ENCODE measurements at places on chromosomes 16 and 17. TPM values are rescaled to one million over a fixed set of nuclear protein-coding genes. Genes with fewer than 3 reads are reported as not detected.
A peak's percentile ranks its signal among the peaks of the same experiment; 100 is the strongest.

The TBC1D3H gene
- total RNA-seq = not detected

DNA sequence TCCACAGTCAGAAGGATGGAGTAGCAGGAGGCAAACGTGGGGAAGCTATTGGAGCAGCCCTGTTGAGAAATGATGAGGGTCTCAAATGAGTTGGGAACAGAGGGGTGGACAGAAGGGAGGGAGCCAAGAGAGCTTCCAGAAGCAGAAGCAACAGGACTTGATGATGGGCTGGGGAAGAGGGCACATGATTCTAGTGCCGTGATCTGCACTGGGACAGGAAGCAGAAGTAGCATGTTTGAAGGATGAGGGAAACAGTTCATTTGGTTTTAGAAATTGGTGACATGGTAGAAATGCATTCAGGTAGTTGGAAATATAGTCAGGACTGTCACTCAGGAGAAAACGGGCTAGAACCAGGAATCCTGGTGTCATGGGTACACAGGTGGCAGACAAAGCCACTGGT, 19.4 kb downstream of the EMP2 start:
- no peak for DNase-seq

GRCh38 chr16:69848637-69849545, 86.8 kb downstream of the WWP2 start:
- DNase-seq = peak; percentile 89

DNA sequence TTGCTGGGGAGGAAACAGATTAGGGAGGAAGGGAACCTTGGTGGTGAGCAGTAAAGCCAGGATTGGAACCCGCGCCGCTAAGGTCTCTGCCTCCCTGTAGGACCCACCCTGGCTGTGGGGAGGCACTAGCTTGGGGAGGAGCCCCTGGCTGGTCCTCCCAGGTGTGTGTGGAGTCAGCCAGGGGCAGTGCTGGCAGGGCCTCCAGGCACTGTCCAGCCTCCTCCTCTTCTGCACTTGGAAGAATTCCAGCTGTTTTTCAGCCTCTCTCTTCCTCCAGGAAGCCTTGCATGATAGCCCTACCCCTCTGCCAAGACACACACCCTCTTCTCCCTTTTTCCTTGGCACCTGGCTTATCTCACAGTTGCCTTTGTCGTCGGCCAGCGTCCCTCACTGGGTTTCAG, 34.8 kb downstream of the TMEM235 start:
- DNase-seq = no peak

GRCh38 chr16:17835118-17835876, 364.5 kb upstream of the XYLT1 start:
- DNase-seq = no peak

DNA sequence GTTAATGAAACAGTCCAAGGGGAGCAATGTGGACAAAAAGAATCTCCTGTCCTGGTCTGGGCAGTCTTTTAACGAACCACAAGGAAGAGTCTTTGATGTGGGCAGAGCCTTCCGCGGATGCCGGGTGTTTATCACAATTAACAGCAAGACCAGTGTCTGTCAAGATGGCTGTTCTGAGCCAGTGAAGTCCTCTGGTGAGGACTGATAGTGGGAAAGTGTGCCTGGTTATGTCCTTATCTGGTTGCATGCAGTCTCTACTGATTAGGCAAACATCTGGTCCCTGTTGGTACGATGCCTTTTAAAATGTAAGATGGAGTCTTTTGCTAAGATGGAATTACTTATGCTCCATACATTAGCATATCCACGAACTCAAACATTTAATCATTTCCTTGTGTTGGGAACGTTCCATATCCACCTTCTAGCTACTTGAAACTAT, 88.5 kb downstream of the ZNF18 start:
- DNase-seq = no peak

The CDYL2 gene
- 0.37 TPM for total RNA-seq

DNA sequence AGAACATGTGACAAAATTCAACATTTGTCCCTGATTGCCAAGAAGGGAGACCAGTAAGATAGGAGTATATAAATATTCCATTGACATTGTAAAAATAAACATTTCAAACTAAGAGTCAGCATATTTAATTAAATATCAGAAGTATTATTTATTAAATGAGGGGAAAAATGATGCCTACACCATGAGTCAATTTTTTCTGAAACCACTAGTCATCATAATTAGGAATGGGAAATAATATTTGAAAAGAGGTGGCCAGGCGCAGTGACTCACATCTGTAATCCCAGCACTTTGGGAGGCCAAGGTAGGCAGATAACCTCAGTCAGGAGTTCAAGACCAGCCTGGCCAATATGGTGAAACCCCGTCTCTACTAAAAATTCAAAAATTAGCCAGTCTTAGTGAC, 2.1 kb downstream of the CMTM1 start:
- no peak for DNase-seq

- DNase-seq = no peak
Measured at GRCh38 chr17:67466251-67466796, 89.2 kb downstream of the PITPNC1 start.

DNA sequence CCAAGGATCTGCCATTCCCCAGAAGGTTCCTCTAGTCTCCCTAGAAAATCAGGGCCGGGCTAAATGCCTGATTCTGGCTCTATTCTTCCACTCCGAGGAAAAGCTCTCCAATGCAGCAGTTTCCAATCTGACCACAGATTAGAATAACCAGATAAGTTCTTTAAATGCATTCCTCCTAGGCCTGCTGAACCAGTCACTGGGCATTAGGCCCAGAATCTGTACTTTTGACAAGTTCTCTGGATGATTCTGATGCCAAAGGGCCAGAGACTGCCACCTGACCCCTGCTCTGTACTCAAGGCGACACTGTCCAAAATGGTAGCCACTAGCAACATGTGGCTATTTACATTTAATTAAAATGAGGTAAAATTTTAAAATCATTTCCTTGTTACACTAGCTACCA, 22.3 kb downstream of the MAP3K14 start:
- peak; percentile 27 for DNase-seq

The SSTR5 gene
- not detected for total RNA-seq

- DNase-seq = no peak
Measured at GRCh38 chr16:21566891-21567414, 32.4 kb upstream of the METTL9 start.

GRCh38 chr17:38663125-38663751, 11.5 kb downstream of the EPOP start:
- DNase-seq = peak; percentile 90

DNA sequence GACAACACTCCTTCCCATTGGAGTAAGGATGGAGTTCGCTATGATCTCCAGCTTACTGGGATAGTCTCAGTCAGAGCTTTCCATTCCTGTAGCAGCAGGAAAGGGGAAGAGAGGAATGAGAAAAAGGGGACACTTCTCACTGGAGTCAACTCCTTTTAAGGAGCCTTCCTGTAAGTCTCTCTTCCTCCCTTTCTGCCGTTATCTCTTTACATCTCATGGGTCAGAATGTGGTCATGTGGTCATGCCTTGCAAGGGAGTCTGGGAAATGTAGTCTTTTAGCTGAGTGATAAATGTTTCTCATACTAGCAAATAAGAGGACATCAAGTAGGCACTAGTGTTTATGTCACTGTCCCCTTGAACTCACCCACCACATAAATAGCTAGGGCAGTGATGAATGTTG, 227.3 kb downstream of the HAPSTR1 start:
- DNase-seq = no peak

The PHAF1 gene
- total RNA-seq = 35.3 TPM

The MLKL gene
- not detected for total RNA-seq

- DNase-seq = no peak
Measured at GRCh38 chr17:6823011-6823442, 8.5 kb downstream of the TEKT1 start.

GRCh38 chr17:83173914-83174361, 94.5 kb downstream of the METRNL start:
- DNase-seq = no peak

DNA sequence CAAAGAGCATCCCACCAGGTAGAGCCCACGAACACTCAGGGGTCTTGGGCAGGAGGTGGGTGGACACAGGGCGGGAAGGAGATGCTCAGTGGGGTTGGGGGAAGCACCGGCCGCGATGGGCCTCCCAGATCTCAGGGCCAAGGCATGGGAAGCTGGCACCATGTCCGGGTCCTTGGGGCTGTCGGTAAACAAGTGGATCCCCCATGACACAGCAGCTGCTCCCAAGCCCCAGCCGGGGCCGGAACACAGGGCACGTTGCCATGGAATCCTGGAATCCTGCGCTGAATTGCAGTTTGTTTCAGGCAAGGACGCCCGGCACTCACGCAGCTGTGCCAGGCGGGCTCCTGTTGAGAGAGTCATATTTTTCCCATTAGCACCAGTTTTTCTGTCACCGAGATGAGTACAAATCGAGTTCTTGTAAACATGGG, 23.0 kb upstream of the CHMP6 start:
- peak; percentile 50 for DNase-seq

DNA sequence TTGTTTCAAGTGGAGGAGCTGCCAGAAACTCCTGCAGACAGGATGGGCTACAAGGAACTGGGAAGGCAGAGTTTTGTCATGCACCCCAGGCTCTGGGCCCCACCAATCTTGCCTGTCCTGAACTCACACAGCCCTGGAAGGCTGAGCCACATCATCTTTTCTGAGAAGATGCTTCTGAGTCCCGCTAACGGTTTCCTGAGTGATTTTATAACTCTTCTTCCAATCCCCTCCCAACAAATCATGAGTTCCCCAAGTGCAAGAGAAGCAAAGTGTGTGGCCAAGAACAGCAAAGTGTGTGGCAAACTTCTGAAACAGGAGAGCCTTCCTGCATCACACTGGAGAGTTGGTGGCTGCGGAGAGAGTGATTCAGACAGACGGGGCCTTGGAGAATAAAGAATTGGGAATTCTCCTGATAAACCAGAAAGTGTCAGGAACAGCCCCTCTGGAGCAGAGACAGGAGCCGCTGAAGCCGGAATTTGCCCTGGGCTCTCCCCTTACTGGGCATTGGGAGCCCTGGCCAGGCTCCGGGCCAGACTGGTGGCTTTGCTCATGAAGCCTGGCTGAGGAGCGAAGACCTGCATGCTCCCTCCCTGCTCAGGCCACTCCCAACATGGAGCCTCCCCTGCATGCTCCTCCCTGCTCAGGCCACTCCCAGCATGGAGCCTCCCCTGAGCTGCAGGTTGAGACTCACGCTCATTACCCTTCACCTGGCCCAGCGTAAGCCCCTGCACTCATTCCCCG, 47.2 kb downstream of the PITPNM3 start:
- no peak for DNase-seq

DNA sequence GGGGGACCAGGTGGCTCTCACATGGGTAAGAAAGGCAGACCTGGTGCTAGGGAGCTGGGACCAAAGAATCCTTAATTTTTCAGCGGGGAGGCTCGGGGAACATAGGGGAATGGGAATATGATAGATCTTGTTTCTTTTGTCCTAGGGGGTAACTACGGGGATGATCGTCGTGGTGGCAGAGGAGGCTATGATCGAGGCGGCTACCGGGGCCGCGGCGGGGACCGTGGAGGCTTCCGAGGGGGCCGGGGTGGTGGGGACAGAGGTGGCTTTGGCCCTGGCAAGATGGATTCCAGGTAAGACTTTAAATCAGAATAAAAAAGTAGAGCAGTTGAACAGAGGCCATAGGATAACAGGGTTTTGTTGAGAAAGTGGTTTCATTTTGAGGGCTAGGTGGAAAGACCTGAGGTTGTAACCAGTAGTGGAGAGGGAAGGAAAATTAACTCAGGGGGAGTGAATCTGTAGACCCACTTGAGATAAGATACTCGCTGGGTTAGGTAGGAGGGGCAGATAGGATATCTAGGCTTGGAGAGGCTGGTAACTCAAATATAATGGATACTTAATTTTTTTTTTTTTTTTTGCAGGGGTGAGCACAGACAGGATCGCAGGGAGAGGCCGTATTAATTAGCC, 11.0 kb downstream of the FUS start:
- no peak for DNase-seq

The CPNE7 gene
- 5.1 TPM for total RNA-seq

- DNase-seq = no peak
Measured at GRCh38 chr16:56005958-56006357, 130.8 kb upstream of the CES5A start.

All from G401 (cell line).